CD4-positive, alpha-beta T cell treated with Interleukin-12 subunit alpha and Interleukin-12 subunit beta, for 1 hour (primary cell): ENCODE measurements at places on chromosomes 3 and 15.
A peak's percentile ranks its signal among the peaks of the same experiment; 100 is the strongest.

- no peak for DNase-seq
These were observed 313.9 kb downstream of the PTPRG start for GRCh38 chr3:61875046-61875844.

DNA sequence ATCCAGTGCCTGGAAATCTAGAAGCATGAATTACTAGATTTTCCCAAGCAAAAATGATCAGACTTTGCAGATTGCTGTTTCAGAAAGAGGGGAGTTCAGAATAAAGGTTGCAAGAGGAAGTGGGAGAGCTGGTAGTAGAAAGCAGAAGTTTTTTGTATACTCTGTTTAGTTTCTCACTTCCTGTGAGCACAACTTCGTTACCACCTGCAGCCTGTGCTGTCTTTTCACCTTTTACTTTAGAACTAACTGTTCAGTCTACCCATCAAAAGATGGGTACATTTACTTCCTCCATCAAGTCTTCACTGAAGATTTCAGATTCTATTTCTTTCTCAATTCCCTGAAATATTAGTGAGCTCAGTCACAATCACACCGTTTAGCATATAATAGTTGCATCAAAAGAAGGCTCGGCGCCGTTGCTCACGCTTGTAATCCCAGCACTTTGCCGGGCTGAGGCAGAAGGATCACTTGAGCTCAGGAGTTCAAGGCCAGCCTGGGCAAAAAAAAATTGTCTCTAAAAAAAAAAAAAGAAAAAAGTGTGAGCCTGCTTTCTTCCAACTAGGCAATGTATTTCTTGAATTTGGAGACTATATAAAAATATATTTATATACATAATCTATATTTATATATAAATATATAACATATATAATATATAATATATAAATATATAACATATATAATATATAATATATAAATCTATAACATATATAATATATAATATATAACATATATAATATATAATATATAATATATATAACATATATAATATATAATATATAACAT lies 1.8 kb upstream of the CEP97 start:
- DNase-seq, result peak; percentile 39

- no peak for DNase-seq
These were observed 11.3 kb downstream of the CSRNP1 start for GRCh38 chr3:39142067-39142466.

DNA sequence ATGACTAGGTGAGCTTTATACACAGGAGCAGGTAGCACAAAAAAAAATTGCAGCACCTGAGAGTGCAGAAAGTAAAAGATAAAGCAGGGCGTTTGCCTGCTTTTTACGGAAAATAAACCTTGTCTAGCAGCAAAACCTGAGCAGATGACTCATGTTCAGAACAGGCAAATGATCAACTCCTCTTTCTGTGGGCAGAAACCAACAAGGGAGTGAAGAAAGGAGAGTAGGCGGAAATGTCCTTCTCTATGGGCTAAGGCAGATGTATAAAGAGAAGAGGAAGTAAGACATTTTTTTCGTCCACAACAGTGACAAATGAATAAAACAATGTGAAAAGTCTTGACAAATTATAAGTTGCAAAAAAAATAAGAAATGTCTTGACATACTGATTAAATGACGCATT lies 24.5 kb upstream of the GMNC start:
- no peak for DNase-seq

GRCh38 chr15:57784081-57784511 lies 77.6 kb downstream of the POLR2M start:
- DNase-seq, result no peak

DNA sequence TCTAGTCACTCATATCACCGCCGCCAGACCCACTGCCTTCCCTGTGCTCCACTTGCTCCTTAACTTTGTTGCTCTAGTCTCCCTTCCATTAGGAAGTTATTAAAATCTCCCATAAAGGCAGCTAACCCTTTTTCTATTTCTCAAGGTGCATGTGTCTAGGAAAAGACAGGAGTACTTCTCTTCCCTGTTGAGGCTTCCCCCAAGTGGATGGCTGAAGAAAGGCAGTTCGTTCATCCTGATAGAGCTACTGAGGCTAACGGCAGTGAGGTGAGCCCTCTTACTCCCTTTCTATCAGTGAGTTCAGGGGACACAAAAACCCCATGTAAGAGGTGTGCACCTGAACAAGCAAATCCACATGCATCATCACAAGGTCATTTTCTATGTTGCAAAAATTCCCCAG lies 397.8 kb downstream of the IGSF11 start:
- no peak for DNase-seq

GRCh38 chr3:5238545-5238944 lies 51.0 kb downstream of the EDEM1 start:
- no peak for DNase-seq

DNA sequence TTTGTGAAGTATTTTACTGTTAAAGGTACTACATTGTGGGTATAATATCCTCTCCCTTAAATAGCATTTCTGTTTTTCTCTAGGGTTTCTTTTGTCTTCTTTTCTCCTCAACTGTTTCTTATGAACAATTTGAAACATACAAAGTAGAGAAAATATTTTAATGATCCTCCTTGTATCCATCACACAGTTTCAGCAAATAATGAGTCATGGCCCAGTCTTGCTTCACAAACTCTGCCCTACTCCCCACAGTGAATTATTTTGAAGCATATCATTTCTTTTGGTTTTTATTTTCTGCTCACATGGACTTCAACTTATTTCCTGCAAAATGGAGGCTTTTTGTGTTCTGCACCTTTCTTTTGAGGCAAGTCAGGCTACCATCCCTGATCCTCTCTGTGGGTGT lies 6.1 kb upstream of the SCAANT1 start:
- no peak for DNase-seq

DNA sequence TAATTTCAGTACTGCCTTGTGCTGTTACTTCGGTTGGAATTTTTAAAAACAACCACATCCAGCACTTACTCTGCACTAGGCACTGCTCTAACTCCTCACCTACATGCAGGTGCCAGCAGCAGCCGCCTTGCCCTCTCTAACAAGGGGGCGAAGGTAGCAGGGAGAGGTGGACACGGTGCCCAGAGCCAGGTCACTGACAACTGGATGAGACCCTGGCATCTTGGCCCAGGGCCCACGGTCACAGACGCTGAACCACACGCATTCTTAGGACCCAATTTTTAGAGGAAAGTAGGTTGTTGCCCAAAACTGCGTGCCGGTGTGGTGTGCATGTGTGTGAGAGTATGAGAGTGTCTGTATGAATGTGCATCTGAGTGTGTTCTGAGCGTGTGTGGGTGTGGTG lies 63.4 kb upstream of the GATA2 start:
- DNase-seq, result no peak
